ENCODE measurements at places on chromosomes 2 and 18.

DNA sequence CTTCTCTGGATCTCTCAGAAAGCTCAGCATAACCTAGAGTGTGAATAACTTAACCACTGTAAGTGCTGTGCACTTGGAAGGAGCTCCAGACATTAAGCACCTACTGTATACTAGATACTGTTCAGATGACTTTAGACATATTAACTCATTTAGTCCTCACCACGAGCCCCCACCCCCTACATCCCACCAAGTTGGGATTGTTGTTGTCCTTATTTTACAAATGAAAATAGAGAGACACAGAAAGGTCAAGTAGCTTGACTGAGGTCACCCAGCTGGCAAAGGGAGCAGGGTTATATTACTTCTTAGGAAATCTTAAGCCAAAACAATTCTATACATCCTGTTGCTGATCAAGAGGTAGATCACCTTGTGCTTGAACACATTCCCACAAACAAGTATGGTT, 234.2 kb upstream of the SMAD2 start:
- DNase-seq: no peak

- DNase-seq: no peak
Observed at GRCh38 chr2:135925571-135925970, 49.3 kb upstream of the MCM6 start.

- DNase-seq: no peak
Observed at GRCh38 chr2:55102056-55102812, 52.0 kb upstream of the RTN4 start.

DNA sequence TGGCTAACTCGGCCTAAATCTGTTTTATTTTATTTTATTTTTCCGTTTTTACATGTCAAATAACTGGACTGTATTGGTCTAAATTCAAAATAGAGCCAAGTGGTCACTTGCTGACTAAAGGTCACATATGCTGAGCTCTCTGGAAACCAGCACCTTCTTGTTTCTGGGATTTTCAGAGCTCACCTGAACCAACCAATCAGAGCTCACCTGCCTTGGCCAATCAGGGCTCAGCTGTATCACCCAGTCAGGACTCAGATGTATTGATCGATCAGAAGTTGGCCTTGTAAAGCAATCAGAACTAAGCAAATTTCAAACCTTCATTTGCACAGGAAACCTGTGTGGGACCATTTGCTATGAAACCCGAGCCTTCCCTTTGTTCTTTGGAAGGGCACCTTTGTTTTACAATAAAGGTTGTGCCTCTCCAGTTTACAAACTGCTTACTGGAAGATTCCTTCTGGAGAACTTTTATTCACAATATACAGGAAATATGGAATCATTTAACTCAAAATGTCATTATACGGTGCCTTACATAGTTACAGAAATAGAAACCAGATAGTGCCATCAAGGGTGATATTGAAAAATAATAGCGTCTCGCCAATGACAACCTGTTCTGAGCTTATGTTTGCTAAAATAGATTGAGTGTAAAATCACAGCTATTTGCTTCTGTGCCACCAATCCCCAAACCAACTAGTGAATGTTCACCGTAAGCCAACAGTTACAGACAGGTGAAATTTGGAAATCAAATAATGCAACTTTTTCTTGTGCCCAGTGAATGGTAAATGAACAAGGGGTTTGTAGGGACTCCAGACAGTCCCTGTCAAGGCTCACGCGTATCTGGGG, 17.3 kb upstream of the PSD4 start:
- DNase-seq: no peak

- no peak for DNase-seq
Observed at GRCh38 chr2:136104977-136105376, 13.0 kb downstream of the CXCR4 start.
